T-cell (primary cell): ENCODE measurements at places on chromosomes 11 and 22.

GRCh38 chr11:64296236-64296635 is 3.9 kb upstream of the CATSPERZ start:
- no peak overlapping the region for H3K27ac ChIP-seq
- H3K27me3 ChIP-seq, result peaks cover 91% of the 10 kb centered on the region
- no peak for DNase-seq
- H3K4me1 ChIP-seq, result peaks cover 47% of the 10 kb centered on the region

GRCh38 chr11:119459293-119459976 is 36.5 kb upstream of the THY1 start:
- DNase-seq, result no peak
- H3K4me1 ChIP-seq, result no peaks in the 10 kb centered on the region
- no peaks in the 10 kb centered on the region for H3K27me3 ChIP-seq
- H3K36me3 ChIP-seq, result no peaks in the 10 kb centered on the region

- H3K27ac ChIP-seq, result no peak overlapping the region
- DNase-seq, result no peak
- no peak overlapping the region for H3K4me3 ChIP-seq
Measured at GRCh38 chr11:6319704-6320410, 444 bp downstream of the CAVIN3 start.

DNA sequence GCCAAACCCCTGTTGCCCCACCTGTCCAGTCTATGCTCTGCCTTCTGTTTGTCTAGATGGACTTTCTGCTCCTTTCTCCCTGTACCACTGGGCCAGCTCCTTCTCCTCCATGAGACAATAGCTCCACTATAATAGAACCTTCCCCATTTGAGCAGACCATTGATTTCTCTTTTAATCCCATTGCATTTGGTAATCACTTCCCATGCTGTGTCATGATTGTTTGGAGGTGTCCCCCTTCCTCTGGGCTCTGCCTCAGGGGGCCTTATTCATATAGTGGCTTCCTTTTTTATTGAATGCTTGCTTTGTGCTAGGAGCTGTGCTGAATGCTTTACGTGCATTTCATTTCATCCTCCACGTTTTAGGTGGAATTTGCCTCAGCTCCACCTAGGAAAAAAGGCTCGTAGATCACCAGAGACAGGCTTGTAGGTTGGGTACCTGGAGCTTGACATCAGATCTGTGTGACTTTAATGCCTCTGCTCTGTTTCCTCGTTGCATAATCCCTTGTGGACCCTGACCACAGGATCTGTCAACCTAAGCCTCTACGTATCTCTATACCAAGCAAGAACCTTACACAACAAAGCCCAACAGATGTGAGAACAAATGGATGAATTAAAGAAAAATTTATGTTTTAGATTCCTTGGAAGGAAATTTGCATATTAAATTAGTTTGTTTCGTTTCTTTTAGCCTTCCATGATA is 106.2 kb upstream of the RASSF10 start:
- H3K4me3 ChIP-seq, result no peak overlapping the region
- no peaks in the 10 kb centered on the region for H3K4me1 ChIP-seq
- no peaks in the 10 kb centered on the region for H3K36me3 ChIP-seq
- H3K27ac ChIP-seq, result no peak overlapping the region

- no peak for DNase-seq
- no peaks in the 10 kb centered on the region for H3K36me3 ChIP-seq
- no peak overlapping the region for H3K27ac ChIP-seq
- no peaks in the 10 kb centered on the region for H3K4me1 ChIP-seq
Measured at GRCh38 chr11:117438371-117439000, 110.8 kb downstream of the CEP164 start.

- H3K4me1 ChIP-seq, result no peaks in the 10 kb centered on the region
- no peak overlapping the region for H3K27ac ChIP-seq
- no peaks in the 10 kb centered on the region for H3K36me3 ChIP-seq
Measured at GRCh38 chr22:46416891-46417580, 81.5 kb downstream of the TRMU start.

GRCh38 chr11:34411111-34411510 is 27.6 kb upstream of the CAT start:
- no peak overlapping the region for H3K27ac ChIP-seq
- H3K36me3 ChIP-seq, result no peaks in the 10 kb centered on the region
- no peak for DNase-seq
- no peaks in the 10 kb centered on the region for H3K4me1 ChIP-seq
- H3K27me3 ChIP-seq, result no peaks in the 10 kb centered on the region

DNA sequence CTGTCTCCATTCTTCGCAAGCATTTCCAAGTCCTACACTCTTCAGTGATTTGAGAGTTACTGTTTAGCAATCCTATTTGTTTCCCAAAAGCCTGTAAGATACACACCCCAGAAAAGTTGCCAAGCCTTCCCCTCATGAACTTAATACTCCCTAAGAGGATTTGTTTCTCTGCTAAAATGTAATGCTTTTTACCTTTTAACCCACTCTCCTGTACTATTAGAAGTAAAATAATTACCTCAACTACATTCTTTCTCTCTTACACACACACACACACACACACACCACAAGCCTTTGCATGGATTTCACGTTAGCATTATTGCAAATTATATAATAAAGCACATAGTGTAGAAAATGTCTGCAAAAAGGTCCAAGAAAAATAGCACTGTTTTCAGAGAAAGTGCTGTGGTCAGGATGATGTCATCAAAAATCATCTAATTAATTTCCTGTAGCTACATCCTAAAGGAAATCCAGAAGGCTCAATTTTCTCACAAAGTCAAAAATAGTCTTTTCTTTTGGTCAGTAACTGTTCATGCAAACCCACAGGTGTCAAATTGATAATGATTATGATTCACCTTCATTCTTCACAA is 364.1 kb upstream of the PITPNB start:
- no peaks in the 10 kb centered on the region for H3K4me1 ChIP-seq
- no peak overlapping the region for H3K27ac ChIP-seq
- no peaks in the 10 kb centered on the region for H3K36me3 ChIP-seq
- H3K27me3 ChIP-seq, result no peaks in the 10 kb centered on the region
- no peak overlapping the region for H3K4me3 ChIP-seq

DNA sequence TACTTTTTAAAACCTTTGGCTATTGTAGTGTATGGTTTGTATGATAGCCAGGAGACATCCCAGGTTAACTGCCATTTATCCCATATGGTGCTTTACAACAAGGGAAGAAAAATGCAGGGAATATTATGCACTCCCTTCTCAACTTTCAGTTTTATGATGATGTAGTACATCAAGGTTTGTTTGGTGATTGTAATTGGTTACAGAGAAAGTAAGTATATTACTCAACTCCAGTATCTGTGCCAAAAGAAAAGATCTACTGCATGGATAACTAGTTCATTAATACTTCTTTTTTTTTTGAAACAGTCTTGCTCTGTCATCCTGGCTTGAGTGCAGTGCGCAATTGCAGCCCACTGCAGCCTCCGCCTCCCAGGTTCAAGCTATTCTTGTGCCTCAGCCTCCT is 65.3 kb downstream of the BCL2L13 start:
- H3K36me3 ChIP-seq, result no peaks in the 10 kb centered on the region
- H3K4me3 ChIP-seq, result no peak overlapping the region
- no peak for DNase-seq
- peaks cover 7% of the 10 kb centered on the region for H3K4me1 ChIP-seq
- no peak overlapping the region for H3K27ac ChIP-seq

DNA sequence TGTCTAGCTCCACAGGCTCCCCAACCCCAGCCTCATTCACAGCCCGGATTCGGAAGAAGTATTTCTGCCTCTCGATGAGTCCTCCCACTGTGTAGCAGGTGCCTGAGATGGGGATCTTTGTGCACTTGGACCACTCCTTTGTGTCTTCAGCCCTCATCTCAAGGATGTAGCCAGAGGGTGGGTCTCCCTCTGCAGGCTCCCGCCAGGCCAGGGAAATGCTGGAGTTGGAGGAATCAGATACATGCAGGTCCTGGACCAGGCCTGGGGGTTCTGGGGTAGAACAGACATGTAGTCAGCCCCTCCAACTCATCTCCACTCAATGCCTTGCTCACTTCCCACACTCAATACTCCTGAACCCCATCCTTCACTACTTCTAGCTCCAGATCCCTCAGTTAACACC is 10.8 kb downstream of the TMEM86A start:
- peaks cover 21% of the 10 kb centered on the region for H3K4me1 ChIP-seq
- H3K36me3 ChIP-seq, result no peaks in the 10 kb centered on the region
- H3K27me3 ChIP-seq, result peaks cover 17% of the 10 kb centered on the region
- no peak overlapping the region for H3K27ac ChIP-seq

- no peaks in the 10 kb centered on the region for H3K4me1 ChIP-seq
- H3K4me3 ChIP-seq, result no peak overlapping the region
- H3K27me3 ChIP-seq, result peaks cover 2% of the 10 kb centered on the region
Measured at GRCh38 chr11:79488286-79488685, 47.5 kb upstream of the TENM4 start.

GRCh38 chr22:41308544-41308947 is 7.2 kb downstream of the ZC3H7B start:
- H3K27ac ChIP-seq, result no peak overlapping the region
- DNase-seq, result no peak
- no peak overlapping the region for H3K4me3 ChIP-seq
- H3K27me3 ChIP-seq, result no peaks in the 10 kb centered on the region
- H3K4me1 ChIP-seq, result no peaks in the 10 kb centered on the region
- peaks cover 18% of the 10 kb centered on the region for H3K36me3 ChIP-seq

- peaks cover 12% of the 10 kb centered on the region for H3K4me1 ChIP-seq
- H3K4me3 ChIP-seq, result no peak overlapping the region
- no peaks in the 10 kb centered on the region for H3K27me3 ChIP-seq
- peak overlapping the region; percentile 17 for H3K27ac ChIP-seq
Measured at GRCh38 chr11:4065601-4066377, 28.8 kb upstream of the RRM1 start.
